ENCODE measurements at places on chromosomes 7 and 10.
A peak's percentile ranks its signal among the peaks of the same experiment; 100 is the strongest.

DNA sequence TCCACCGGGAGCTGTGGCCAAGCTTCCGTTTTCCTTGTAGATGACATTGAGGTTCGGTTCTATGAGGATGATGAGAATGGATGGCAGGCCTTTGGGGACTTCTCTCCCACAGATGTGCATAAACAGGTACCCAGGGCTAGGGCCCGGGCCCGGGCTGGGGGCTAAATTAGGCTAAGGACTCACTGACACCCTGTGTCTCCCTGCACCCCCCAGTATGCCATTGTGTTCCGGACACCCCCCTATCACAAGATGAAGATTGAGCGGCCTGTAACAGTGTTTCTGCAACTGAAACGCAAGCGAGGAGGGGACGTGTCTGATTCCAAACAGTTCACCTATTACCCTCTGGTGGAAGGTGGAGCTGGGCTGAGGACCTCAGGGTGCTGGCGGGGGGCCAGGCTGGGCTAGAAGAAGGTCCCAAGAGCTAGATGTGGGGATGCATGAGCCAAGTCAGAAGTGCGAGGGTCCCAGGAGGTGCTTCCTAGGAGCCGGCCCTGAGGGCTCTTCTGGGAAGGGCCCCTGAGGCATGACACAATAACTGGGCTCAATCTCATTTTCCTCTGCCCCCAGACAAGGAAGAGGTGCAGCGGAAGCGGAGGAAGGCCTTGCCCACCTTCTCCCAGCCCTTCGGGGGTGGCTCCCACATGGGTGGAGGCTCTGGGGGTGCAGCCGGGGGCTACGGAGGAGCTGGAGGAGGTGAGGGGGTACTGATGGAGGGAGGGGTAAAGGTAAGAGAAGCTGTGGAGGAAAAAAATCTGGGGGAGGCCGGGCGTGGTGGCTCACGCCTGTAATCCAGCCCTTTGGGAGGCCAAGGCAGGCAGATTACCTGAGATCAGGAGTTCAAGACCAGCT, 2.9 kb downstream of the NFKB2 start:
- no peak for DNase-seq

GRCh38 chr10:107071301-107071700, 93.2 kb downstream of the SORCS1 start:
- no peak for DNase-seq

DNA sequence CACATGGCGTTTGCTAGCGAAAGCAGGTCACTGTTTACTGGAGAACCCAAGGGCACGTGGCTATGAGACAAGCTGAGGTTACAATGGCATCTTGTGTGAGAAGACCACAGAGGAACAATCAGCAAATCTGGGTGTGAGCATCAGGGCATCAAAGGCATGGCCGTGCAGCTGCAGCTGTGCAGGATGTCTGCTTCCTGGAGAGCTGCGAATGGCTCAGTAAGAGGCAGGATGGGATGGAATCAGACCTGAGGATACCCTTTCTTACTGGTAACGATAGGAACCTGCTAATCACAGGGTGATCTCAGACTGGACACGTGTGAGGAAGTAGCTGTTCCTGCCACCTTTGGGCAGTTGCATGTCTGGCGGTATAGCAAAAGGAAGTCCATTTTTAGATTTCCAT, 119.5 kb downstream of the RNF216 start:
- DNase-seq: no peak

DNA sequence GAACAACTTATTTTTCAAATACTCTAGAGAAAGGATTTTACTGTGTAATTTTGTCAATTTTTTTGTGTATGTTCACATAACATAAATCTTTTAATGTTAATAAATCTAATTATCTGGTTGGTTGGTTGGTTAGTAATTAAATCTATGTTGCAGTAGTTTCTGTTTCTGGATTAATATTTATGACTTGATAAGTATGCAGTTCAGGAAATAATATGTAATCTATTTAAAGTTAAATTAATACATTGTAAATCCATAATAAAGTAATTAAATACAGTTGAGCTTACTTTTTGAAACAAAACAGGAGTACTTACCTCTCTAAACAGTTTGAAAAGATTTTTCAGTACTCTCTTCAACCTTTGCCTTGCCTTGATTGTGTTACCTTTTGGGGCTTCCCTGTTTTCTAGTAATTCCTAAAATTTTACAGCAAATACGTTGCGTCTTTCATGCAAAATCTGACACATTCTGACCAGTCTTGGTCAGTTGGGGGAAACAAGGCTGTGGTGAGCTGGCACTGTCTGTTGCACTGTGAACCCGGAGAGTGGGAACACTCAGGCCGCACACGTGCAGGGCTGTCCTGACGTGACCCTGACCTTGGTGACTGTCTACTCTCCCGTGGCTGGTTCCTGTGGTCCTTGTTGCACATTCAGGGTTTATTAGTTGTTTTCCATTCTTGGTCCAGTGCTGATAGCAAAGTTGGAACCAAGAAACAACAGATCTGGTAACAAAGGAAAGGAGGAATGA, 45.6 kb upstream of the FGL2 start:
- DNase-seq: no peak

- DNase-seq: no peak
Measured at GRCh38 chr7:6556196-6556595, 4.9 kb upstream of the GRID2IP start.

DNA sequence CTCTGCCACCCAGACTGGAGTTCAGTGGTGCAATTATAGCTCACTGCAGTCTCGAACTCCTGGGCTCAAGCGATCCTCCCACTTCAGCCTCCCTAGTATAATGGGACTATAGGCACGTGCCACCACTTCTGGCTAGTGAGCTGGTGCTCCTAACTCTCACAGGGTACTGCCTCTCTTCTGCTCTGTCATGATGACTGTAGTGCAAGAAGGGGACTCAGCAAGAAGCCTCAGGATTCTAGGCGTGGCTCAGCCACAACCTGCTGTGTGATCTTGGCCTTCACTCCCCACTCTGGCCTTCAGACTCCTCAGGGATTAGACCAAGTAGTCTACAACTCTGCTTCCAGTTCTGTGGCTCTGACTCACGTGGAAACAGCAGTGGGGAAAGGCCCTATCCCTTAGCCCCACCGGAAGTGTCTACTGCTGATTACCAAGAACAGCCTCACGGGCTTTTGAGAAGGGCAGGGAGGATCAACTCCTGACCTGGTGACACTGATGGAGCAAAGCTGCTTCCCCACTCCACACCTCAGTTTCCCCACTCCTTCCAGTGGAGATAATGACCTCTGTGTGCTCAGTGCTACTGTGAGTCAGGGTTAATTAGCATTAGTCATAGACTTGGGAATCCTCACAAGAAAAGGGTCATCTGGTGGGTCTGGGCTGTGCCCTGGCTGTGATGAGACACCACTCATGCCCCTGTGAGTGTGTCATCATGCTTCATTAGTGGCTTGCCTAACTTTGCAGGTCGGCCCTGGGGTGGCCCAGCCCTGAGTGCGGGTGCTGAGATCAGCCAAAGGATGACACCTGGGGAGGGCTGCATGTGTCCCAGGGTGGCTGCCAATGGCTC, 41.1 kb downstream of the ZC3HC1 start:
- peak; percentile 93 for DNase-seq

- no peak for DNase-seq
Measured at GRCh38 chr7:132533916-132534315, 42.4 kb downstream of the PLXNA4 start.

GRCh38 chr7:158015403-158016179, 572.0 kb downstream of the PTPRN2 start:
- no peak for DNase-seq

DNA sequence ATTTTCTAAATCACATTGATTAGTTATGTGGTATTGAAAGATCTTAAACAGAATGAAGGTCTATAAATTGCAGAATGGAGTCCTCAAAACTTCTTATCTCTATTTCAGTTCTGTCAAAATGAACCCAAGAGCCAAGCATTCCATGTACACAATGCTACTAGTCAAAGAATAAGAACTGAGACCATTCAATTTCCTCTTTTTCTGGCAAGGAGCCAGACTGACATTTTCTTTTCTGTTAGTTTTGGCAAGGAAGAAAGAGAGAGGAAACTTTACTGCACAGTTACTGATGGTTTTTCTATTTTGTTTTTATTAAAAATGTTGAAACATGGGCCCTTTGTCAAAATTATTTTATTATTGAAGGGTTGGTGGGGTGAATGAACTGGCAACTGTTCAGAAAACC, 181.8 kb upstream of the FERD3L start:
- DNase-seq: no peak

DNA sequence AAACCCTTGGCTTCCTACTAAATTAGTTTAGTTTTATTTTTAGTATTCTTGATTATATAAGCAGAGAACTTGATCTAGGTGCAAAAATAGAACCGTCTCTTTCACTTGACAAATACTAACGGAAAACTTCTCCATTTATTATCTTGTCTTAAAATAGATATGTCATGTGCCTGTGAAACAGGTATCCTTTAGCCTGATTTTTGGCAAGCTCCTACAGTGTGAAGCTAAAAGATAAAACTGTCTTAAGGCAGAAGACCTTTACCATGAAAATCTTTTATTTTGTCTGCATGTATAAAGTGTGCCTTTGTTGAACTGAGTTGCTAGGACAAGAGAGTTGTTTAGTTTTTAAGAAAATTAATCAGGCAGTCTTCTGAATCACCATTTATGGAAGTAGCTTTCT, 90.6 kb downstream of the CYP51A1 start:
- no peak for DNase-seq

- no peak for DNase-seq
Measured at GRCh38 chr10:127033216-127034033, 128.2 kb downstream of the DOCK1 start.

- no peak for DNase-seq
Measured at GRCh38 chr7:120841608-120842007, 16.3 kb downstream of the TSPAN12 start.

DNA sequence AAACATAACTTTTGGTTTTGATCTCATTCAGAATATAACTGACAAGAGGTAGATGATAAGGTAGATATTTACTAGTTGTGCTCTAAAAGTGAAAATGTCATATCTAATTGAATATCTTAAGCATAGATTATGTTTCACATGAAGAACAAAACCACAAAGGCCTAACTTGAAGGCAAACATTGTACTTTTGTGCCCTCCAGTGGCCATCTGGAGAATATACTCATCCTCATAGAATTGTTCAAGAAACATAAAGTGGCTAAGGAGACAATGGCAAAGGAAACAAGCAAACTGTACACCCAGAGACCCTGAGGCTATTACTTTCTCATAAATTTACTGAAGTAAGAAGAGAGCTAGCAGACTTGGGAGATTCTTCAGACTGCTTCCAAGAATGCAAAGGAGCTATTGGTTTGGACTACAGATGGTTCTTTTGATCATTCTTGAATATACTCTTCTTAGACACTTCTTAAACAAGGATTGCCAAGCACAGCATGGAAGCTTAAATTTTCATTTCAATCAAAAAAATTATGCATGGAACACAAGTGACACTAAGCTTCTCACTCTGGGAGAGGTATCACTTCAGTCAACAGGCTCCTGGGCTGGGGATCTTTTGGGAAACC, 98.2 kb upstream of the DKK1 start:
- peak; percentile 70 for DNase-seq

DNA sequence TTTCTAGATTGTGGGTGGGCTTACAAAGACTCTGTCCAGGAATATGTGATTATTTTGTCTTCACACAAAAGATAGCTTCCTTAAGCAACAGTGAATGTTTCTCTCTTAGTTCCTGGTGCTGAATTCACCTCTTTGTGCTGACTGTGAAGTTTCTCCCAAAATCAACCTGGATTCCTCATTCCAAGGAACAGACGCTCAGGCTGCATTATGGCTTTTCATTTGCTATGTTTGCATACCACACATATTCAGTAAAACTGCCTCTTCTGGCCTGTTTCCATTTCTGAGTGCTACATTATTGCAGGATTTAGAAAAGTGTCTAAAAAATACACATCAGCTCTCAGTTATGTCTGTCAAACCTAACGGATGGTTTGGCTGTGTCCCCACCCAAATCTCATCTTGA, 21.5 kb downstream of the MACROH2A2 start:
- DNase-seq: no peak

- peak; percentile 1 for DNase-seq
Measured at GRCh38 chr10:6995831-6996230, 415.0 kb downstream of the SFMBT2 start.

DNA sequence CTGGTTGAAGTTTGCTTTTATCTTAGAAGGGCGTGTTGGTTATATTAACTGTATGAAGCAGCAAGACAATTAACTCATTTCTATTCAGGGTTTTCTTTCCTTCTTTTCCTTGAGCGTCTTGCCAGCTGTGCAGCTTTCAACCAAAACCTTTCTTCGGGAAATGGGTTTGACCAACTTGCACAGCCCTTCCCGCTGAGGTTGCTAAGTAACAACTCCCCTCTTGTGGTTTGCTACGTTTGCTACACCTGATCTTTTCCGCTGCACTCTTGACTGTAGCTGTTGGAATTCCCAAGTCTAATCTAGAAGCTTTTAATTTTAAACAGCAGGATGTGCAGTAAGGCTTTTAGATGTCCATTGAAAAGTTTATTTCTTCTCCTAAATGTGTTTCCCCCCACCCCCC, 116.9 kb downstream of the CDCA7L start:
- DNase-seq: no peak

- DNase-seq: peak; percentile 88
Measured at GRCh38 chr7:100545360-100546128, 6.5 kb downstream of the AGFG2 start.

DNA sequence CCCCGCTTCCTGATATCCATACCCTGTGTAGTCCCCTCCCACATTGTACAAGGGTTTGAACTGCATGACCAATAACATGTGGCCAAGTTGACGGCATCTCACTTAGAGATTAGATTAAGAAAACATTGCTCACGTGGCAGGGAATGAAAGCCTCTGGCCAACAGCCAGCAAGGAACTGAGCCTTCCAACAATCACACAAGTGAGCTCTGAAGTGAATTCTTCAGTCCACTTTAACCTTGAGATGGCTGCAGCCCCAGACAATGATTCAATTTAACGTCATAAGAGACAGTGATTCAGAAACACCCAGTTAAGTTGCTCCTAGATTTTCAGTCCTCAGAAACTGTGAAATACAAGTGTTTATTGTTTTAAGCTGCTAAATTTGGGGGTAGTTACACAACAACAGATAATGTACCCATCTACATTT, 165.9 kb upstream of the PLXNA4 start:
- DNase-seq: peak; percentile 83

GRCh38 chr7:35596061-35596460, 98.9 kb downstream of the HERPUD2 start:
- DNase-seq: peak; percentile 60

- DNase-seq: peak; percentile 54
Measured at GRCh38 chr7:148700661-148701064, 2.0 kb downstream of the CUL1 start.

DNA sequence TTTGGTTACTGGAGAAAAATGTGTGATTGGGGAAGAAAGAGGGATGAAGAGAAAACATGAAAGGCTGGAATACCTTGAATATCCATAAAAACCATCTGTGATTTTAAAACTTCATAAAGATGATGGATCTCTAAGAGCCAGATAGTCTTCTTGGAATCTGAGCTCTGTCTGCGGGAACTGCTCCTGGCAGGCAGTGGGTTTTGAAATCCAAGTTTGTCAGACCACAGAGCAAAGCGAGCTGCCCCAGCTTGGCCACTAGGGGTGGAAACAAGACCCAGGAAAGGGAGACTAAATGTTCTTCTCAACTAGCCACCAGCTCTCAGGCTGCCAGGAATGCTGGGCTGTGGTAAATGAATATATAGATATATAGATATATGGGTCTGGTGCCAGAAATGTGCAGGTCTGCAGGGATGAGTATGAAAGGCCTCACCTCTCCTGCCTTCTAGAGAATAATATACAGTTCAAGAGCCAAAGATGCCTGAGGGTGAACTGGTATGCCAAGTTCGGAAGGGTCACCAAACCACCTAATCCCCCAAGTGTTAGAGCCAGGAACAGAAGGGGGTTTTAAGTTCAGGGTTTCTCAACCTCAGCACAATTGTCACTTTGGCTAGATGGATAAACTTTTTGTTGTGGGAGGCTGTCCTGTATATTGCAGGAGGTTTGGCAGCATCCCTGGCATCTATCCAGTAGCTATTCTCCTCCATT, 208.8 kb downstream of the KCNMA1 start:
- DNase-seq: peak; percentile 60

Data from EL (cell line).